ENCODE measurements at places on chromosomes 3 and 15. TPM values are rescaled to one million over a fixed set of nuclear protein-coding genes. Genes with fewer than 3 reads are reported as not detected.

LRRIQ4 gene
- not detected for total RNA-seq

C2CD4B gene
- 0.09 TPM for total RNA-seq

MRAS gene
- total RNA-seq = not detected

IL17RC gene
- total RNA-seq = 0.34 TPM

PIGBOS1 gene
- 10.3 TPM for total RNA-seq

PCOLCE2 gene
- not detected for total RNA-seq

GUCA1C gene
- total RNA-seq = not detected

GNL3 gene
- 118 TPM for total RNA-seq

CASR gene
- total RNA-seq = 0.02 TPM

All from T-helper 2 cell treated with Interferon-gamma antibody and Interleukin-4, amounts not matched to agents 100 ng/mL and 5 ng/mL, for 36 hours (primary cell).